Activated naive CD8-positive, alpha-beta T cell treated with anti-CD3 and anti-CD28 coated beads, Interleukin-2, amount 50 U/mL, for 16 hours (primary cell): ENCODE measurements at places on chromosomes 1 and 21.

GRCh38 chr1:48725341-48726046, 51.2 kb downstream of the BEND5 start:
- no peak for DNase-seq

GRCh38 chr1:38791164-38791515, 68.4 kb downstream of the RRAGC start:
- DNase-seq, result no peak

GRCh38 chr1:201505503-201505890, 1.4 kb downstream of the CSRP1 start:
- DNase-seq, result no peak

DNA sequence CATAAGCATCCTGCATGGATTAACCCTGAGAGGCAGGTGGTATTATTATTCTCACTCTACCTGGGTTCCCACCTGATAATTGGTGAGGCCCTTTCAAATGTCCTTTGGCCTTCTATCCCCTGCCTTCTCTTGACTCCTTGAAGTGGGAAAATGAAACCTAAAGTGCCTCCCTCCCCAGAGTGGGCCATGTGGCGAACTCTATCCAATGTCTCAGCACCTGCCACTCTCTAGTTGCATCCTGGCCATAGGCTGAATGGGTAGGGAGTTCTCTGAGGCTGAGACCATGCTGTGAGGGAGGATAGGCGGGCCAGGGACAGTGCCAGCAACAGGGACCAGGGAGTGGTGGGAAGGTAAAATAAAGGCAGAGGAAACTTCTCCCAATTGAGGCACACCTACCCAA, 35.3 kb downstream of the ELF3 start:
- DNase-seq, result no peak

DNA sequence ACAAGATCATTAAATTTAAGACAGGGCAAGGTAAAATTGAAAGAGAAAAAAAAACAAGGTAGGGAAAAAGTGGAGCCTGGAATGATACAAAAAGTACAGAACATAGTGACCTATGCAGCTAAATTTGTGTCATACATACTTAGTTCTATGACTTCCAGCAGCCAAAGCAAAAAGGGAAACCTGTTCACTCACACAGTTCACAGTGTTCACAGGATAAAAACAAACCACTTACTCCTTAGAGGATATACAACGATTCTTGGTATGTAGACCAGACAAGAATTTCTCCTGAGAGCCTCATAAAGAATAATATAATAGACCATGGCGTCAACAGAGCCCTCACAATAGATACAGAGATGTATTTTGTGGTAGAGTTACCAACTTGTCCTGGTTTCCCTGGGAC, 27.5 kb downstream of the COA7 start:
- DNase-seq, result no peak

DNA sequence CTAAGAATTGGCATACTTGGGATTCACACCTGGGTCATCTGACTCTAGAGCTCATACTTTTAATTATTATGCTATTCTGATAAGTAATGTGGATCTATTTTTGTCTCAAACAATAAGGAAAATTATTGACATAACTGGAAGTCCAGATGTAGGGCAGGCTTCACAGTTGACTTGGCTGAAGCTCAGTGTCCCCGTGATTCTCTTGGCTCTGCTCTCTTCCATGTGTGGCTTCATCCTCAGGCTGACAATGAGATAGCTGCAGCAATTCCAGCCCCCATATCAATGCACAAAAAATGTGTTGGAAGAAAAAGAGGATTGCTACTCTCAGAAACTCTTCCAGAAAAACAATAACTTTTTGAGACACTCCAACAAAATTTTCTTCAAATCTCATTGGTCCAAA, 23.8 kb downstream of the HSD11B1 start:
- no peak for DNase-seq

DNA sequence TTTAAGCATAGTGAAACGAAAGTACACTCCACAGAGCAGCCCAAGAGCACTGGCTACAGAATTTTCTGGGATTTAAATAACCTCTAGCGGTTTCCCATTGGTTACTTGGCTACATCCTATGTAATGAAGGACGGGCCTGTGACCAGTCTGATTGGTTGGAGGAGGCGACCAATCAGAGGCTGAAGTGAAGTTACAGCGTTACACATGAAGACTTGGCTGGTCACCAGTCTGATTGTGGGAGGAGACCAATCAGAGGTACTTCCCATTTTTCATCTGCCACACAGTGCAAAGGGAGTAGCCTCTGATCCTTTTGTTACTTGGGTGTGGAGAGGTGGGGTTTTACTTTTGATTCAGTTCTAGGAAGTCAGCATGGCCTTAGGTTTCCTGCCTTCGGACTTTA, 142.7 kb upstream of the SERTAD4 start:
- DNase-seq, result no peak

- no peak for DNase-seq
Measured at GRCh38 chr1:88526456-88526855, 157.6 kb upstream of the PKN2 start.

DNA sequence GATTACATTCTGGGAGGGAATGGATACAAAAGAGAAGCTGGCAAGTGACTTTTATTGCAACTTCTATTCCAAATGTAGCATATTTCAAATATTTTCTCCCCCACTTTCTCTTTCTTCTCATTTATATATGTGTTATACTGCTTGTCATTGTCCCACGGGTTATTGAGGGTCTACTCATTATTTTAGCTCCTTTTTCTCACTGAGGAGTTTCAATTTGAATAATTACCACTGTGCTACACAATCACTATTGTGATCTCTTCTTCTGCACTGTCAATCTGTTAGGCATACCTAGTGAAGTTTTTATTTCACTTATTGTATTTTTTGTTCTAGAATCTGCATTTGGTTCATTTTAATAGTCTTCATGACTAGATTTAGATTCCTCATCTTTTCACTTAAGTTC, 339.7 kb downstream of the PTPRC start:
- no peak for DNase-seq

DNA sequence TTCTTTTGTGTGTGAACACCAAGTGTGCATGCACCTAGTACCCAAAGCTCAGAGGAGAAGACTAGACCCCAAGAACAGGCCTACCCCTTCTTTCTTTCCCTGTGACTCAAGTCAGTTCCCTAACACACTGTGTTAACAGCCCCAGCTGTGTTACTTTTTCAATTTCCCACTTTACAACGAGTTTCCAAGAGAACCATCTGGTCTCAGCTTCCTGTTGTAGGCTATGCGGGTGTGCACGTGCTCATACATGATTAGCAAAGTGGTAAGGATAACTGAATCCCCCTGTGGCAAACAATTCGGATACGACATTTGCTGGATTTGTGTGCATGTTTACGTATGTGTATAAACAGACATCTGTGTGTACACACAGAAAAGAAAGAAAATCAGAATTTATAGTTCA, 17.9 kb downstream of the IFNAR2 start:
- DNase-seq, result no peak

GRCh38 chr1:205505791-205506190, 1.3 kb downstream of the CDK18 start:
- DNase-seq, result no peak

GRCh38 chr21:40717028-40717427, 129.9 kb downstream of the DSCAM start:
- no peak for DNase-seq

GRCh38 chr1:161091796-161092507, 2.6 kb upstream of the NECTIN4 start:
- DNase-seq, result no peak

- no peak for DNase-seq
Measured at GRCh38 chr1:3159121-3159520, 90.1 kb downstream of the PRDM16 start.

DNA sequence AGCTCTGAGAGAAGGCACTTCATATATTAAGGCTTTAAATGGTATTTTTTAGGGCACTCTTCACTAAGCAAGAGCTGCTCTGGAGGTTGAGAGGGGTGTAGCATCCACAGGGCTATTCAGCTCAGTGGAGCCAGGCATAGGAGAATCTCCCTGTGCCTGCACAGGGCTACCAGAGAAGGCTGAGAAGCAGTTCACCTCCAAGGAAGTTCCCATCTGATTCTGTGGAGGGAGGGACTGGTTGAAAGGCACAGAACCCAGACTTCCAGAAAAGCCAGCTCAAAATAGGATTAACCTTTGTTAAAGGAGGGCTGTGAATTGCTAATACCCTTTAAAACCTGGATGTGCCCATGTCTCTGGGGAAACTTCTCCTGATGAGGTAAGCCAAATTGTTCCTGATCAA, 304.5 kb downstream of the TTLL7 start:
- no peak for DNase-seq

- DNase-seq, result peak; percentile 75
Measured at GRCh38 chr1:160830321-160831153, 32.1 kb downstream of the CD244 start.

- DNase-seq, result no peak
Measured at GRCh38 chr1:45767035-45767434, 16.6 kb upstream of the IPP start.

DNA sequence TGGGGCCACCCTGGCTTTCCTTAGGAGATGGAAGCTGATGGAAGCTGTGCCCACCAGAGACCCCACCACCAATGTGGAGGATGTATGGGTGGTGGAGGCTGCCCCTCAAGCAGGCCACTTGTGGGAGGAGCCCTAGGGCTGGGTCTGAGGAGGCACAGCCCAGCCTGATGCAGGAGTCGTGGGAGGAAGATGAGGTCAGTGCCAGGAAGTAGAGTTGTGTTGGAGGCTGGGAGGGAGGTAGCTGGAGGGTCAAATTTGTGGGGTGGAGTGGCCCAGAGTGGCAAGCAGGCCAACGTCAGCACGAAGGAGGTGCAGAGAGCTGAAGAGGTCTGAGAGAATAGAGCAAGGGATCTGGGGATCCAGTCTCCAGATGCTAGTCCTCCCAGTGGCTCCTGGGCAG, 119.0 kb upstream of the USP24 start:
- DNase-seq, result no peak

DNA sequence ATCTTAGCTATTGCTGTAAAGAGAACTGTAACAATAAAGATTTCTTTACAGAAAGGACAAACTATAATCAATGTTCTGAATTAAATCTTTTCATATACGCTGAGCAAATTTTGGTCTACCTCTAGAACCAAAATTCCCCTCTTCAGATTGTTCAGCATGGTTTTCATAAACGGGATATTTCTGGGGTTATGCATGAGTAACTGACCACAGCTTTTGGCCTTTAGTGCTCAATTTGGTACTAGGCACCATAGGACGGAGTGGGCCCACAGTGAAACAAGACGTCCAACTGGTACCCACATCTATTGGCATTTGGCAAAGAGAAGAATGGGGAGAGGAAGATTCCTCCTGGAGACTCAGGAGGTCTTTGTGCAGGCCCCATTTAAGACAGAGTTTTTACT, 184.5 kb downstream of the TGFBR3 start:
- no peak for DNase-seq

GRCh38 chr1:86227026-86227425, 70.5 kb upstream of the COL24A1 start:
- no peak for DNase-seq

- DNase-seq, result no peak
Measured at GRCh38 chr1:59353453-59353852, 56.6 kb downstream of the FGGY start.

DNA sequence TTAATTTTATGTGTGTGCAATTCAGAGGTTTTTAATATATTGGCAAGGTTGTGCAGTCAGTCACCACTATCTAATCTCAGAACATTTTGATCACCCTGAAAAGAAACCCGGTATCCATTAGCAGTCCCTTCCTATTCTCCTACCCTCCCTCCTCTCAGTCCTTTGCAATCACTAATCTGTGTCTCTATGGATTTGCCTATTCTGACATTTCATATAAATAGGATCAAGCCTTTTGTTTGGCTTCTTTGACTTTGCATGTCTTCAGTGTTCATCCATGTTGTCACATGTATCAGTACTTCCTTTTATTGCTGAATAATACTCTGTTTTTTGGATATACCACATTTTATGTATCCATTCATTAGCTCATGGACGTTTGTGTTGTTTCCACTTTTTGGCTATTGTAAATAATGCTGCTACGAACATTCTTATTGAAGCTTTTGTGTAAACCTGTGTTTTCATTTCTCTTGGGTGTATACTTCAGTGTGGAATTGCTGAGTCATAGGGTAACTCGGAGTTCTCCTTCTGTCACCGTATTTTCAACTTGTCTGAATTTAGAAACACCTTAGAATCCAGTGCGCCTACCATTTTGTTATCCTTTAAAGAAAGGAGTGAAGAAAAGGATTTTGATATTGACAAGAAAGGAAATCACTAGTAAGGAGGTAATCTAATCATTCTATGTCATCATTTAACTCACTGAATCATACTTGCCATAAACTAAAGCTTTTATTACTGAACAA, 3.4 kb downstream of the CEP85 start:
- DNase-seq, result no peak

DNA sequence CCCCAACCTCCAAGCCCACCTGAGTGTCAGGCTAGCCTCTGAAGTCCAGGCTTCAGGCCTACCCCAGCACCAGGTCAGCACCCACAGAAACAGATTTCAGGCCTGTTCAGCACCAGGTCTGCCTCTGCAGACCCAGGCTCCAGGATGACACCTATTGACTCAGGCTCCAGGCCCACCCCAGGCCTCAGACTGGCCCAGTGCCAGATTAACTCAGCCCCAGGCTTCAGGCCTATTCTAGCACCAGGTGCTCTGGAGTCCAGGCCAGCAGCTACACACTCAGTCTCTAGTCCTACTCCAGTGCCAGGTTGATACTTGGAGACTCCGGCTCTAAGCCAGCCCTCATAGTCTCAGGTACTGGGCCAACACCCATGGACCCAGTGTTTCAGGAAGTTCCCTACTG, 541.7 kb upstream of the PBX1 start:
- DNase-seq, result no peak

DNA sequence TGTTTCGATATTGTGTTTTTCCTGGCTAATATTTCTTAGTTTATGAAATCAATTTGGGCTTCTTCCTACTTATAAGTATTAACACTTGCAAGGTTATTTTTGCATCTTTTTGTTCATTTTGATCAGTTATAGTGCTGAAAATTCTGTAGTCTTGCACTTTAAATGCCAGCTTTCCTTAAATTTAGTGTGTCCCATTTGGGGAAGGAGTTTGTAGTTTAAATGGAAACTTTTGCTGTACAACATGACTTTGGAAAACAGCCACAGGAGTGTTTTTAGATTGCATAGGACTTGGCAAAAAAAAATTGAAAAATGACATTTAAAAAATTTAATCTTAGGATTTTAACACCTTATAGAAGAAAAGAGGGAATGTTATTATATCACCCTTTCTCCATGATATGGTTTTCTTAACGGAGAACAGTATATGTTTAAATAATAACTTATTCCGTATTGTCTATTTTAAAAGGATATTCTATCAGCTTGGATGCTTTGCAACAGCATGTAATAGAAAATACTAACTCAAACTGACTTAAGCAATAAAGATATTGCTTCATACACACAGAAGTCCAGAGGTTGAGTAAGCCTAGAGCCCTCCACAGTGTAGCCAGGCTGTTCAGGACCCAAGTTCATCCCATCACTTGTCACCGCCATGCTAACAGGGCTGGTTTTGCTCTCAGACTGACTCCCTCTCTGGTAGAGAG, 53.8 kb downstream of the LYPLAL1 start:
- no peak for DNase-seq

DNA sequence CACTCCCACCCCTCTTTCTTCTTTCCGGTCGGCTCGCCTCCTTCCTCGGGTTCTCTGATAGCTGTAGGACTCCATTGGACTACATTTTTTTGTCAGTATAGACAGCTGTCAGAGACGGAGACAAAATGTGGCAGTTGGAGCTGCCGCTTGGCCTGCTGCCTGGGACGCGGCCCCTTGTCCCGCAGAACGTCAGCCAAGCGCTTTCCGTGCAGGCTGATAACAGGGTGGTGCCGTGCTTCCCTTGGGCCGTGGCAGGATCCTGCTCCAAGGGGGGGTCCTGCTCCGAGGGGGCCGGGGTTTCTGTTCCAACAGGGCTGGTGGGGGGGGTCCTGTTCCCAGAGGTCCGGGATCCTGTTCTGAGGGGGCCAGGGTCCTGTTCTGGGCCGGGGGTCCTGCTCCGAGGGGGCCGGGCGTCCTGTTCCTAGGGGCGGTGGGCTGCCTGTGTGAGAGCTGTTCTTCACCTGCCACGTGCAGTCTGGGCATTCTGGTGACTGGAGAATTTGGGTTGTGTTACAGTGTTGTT, 4.9 kb downstream of the SKI start:
- no peak for DNase-seq
